ENCODE measurements at places on chromosomes 3 and 15.

- no peak for DNase-seq
- H3K27me3 ChIP-seq: no peaks in the 10 kb centered on the region
- no peak overlapping the region for H3K27ac ChIP-seq
- H3K4me3 ChIP-seq: no peak overlapping the region
- peaks cover 10% of the 10 kb centered on the region for H3K36me3 ChIP-seq
- no peaks in the 10 kb centered on the region for H3K4me1 ChIP-seq
These were observed 13.1 kb upstream of the ANP32A start for GRCh38 chr15:68833700-68834331.

DNA sequence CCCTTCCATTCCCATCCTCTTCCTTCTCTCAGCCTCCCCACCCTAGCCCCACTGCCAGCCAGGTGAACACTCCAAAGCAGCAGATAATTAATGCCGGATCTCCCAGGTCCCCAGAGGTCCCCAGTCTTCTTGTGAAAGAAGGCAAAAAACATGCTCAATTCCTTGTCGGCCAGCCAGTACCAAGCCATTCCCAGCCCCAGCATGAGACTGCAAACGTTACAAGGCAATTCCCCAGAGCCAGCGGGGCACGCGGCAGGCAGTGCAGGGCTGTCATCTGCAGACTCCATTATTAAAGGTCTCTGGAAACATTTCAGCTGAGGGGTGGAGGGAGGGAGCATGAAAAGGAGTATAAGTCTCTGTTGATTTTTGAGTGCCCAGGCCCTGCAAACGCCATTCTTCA is 117.8 kb downstream of the XXYLT1 start:
- H3K27me3 ChIP-seq: peaks cover 7% of the 10 kb centered on the region
- H3K4me3 ChIP-seq: peak overlapping the region; percentile 75
- H3K36me3 ChIP-seq: no peaks in the 10 kb centered on the region
- DNase-seq: peak; percentile 77

- H3K4me3 ChIP-seq: no peak overlapping the region
- H3K4me1 ChIP-seq: peaks cover 14% of the 10 kb centered on the region
- no peaks in the 10 kb centered on the region for H3K36me3 ChIP-seq
- DNase-seq: no peak
- no peak overlapping the region for H3K27ac ChIP-seq
These were observed 99.9 kb downstream of the TLE3 start for GRCh38 chr15:69997813-69998212.

- no peak overlapping the region for H3K27ac ChIP-seq
- no peak overlapping the region for H3K4me3 ChIP-seq
- no peaks in the 10 kb centered on the region for H3K27me3 ChIP-seq
- H3K36me3 ChIP-seq: no peaks in the 10 kb centered on the region
These were observed 998.1 kb downstream of the SI start for GRCh38 chr3:164080208-164080607.

DNA sequence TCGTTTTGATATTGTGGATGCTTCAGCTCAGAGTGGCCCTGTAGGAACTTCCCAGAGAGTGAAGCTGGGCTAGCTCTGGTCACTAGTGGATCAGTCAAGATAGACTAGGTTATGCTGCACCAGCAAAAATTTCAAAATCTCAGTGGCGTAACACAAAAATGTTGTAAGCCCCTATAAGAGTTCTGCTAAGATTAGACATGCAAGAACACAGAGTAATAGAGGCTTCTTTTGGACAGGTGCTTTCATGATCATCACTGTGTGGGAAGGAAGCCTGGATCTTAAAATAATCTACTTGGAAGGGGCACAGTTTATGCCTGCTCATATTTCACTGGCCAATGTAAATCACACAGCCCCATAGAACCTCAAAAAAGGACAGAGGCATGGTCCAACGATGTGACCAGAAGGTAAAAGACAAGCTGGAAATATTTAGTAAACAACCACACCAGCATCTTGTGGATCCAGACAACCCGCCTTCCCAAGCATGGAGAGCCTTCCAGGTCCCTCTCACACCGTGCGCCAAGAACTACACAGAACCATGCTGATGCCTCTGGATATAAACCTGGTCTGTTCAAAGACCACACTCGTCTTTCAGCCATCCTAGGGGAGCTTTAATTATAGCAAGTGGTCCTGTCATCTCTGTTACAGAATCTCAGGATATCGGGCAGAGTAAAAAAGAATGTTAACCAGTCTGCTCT is 554.3 kb downstream of the EPHB1 start:
- no peak for DNase-seq
- peaks cover 9% of the 10 kb centered on the region for H3K36me3 ChIP-seq
- peaks cover 1% of the 10 kb centered on the region for H3K27me3 ChIP-seq
- H3K4me1 ChIP-seq: peaks cover 4% of the 10 kb centered on the region
- H3K27ac ChIP-seq: no peak overlapping the region

DNA sequence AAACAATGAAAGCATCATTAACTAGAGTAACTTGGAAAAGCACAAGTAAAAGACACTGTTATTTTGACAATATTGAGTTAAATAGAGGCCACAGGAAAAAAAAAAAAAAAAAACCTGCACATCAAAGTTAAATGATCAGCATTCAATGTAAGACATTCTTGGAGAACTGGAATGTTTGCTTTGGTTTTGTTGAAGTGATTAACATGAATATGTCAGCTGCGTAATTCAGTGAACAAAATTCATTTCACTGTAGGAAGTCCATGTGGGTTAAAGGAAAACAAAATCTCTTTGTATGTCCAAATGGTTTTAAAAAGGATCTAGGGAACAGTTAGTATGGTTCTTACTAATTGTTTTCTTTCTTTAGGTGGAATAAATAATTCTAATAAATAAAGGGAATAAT is 252.8 kb upstream of the CNTN6 start:
- no peaks in the 10 kb centered on the region for H3K4me1 ChIP-seq
- no peak overlapping the region for H3K4me3 ChIP-seq
- no peaks in the 10 kb centered on the region for H3K27me3 ChIP-seq
- no peak overlapping the region for H3K27ac ChIP-seq
- DNase-seq: no peak
- no peaks in the 10 kb centered on the region for H3K36me3 ChIP-seq

DNA sequence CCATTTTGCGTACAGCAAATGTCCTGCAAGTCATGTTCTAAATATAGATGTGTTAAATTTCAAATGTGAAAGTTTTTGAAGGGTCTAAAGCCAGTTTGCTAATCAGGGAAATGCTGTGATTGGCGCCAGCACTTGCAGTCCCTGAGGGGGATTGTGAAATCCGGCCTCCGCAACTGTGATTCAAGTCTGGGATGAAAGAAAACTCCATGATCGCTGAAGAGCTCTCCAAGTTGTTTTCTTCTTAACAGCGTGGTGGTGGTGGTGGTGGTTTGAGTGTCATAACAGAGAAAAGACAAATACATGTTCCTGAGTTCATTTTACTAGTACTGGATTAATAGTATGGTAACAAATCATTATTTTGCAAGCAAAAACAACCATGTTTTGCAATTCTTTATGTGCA is 51.8 kb downstream of the MITF start:
- no peak overlapping the region for H3K4me3 ChIP-seq
- peak; percentile 24 for DNase-seq
- no peak overlapping the region for H3K27ac ChIP-seq
- H3K4me1 ChIP-seq: no peaks in the 10 kb centered on the region
- no peaks in the 10 kb centered on the region for H3K36me3 ChIP-seq

- peaks cover 5% of the 10 kb centered on the region for H3K4me1 ChIP-seq
- H3K27me3 ChIP-seq: no peaks in the 10 kb centered on the region
- no peaks in the 10 kb centered on the region for H3K36me3 ChIP-seq
- no peak for DNase-seq
These were observed 5.5 kb downstream of the IFT80 start for GRCh38 chr3:160393346-160394008.

- H3K27me3 ChIP-seq: no peaks in the 10 kb centered on the region
- no peaks in the 10 kb centered on the region for H3K36me3 ChIP-seq
- no peak overlapping the region for H3K27ac ChIP-seq
- DNase-seq: no peak
- no peak overlapping the region for H3K4me3 ChIP-seq
These were observed 70.6 kb upstream of the CTSH start for GRCh38 chr15:79015416-79015815.

DNA sequence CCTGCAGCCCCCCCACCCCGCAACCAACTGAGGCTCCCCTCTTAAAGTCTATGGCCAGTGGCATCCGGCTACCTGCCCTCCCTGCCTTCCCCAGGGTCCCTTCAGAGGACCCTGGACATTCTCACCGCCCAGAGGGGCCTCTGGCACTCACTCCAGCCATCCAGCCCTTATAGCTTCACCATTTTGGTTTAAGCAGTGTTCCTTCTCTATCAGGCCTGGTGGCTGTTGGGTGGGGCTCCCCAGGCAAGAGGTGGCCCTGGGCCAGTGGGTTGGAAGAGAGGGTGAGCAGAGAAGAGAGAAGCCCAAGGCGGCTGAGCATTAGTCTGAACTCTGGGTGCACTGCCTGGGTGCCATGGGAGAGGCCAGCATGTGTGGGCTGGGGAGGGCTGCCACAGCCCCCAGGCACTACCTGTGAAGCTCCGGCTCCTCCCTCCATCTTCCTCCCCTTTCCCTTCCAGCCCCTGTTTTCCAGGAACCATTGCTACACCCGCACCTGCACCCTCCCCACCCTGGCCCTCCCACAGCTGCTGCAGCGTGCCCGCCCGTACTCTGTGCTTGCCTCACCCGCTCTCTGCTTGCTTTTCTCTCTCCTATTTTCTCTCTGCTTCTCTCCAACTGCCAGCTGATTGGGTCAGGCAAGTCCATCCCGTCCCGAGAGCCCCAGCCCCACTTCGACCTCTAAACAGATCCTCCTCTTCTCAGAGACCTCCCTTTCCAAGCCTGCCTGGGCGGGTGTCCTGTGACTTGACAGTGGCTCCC is 168.2 kb downstream of the TBC1D2B start:
- H3K27me3 ChIP-seq: no peaks in the 10 kb centered on the region
- no peak overlapping the region for H3K4me3 ChIP-seq
- DNase-seq: no peak

- no peak overlapping the region for H3K27ac ChIP-seq
- no peak overlapping the region for H3K4me3 ChIP-seq
- no peak for DNase-seq
These were observed 5.2 kb downstream of the GRM2 start for GRCh38 chr3:51712038-51712420.

- DNase-seq: no peak
- H3K27ac ChIP-seq: no peak overlapping the region
- H3K4me1 ChIP-seq: no peaks in the 10 kb centered on the region
- H3K36me3 ChIP-seq: no peaks in the 10 kb centered on the region
- no peak overlapping the region for H3K4me3 ChIP-seq
These were observed 225.3 kb upstream of the EPHA3 start for GRCh38 chr3:88882121-88882520.

DNA sequence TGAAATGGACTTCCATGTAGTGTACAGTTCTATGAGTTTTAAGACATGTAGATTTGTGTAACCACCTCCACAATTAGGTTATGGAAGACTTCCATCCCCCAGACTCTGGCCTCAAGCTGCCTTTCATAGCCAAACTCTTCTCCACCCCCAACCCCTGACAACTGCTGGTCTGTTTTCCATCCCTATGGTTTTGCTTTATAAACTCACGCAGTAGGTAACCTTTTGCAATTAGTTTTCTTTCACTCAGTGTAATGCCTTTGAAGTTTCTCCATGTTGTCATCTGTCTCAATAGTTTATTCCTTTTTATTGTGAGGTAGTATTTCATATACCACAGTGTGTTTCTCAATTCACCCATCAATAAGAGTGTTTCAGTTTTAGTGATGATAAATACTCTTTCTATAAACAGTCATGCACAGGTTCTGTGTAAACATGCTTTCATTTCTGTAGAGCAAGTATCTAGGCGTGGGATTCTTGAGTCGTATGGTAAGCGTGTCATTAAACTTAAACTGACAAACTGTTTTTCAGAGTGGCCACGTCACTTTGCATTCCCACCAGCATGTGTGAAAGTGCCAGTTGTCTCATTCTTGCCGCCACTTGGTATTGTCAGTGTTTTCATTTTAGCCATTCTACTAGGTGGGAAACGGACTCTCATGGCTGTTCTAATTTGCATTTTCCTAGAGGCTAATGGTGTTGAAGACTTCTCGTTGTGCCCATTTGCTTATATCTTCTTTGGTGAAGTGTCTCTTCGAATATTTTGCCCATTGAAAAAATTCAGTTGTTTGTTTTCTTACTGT is 47.3 kb upstream of the ALDH1A3 start:
- H3K27ac ChIP-seq: peak overlapping the region; percentile 60
- peaks cover 29% of the 10 kb centered on the region for H3K4me1 ChIP-seq
- H3K27me3 ChIP-seq: no peaks in the 10 kb centered on the region
- H3K4me3 ChIP-seq: no peak overlapping the region
- DNase-seq: no peak

GRCh38 chr3:197936819-197937384 is 13.1 kb upstream of the RPL35A start:
- H3K27ac ChIP-seq: no peak overlapping the region
- no peak for DNase-seq

DNA sequence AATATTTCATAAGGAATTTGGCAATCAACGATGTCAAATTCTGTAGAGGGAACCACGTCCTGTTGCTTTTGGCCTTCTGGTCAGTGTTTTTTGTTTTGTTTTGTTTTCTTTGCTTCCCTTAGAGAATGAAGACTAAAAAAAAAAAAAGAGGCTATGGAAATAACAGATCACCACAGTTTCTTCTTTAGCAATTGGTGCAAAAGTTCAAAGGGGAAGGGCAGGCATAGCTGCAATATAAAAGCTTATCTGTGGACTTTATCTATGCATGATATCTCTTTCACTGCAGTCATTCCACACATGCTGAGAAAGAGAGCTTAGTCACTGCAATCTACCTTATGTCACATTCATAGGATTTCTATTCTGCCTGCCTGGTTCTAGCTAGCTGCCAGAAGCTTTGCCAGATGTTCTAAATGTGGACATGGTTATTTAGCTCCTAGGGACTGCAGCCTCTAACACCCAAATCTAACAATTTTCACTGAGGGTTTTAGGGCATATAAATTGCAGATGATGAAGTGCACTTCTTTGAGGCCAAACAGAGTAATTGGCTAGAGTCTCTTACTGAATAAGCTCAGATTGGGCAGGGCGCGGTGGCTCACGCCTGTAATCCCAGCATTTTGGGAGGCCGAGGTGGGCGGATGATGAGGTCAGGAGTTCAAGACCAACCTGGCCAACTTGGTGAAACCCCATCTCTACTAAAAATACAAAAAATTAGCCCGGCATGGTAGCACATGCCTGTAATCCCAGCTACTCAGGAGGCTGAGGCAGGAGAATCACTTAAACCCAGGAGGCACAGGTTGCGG is 637.2 kb downstream of the NTRK3 start:
- peak overlapping the region; percentile 3 for H3K27ac ChIP-seq
- H3K27me3 ChIP-seq: no peaks in the 10 kb centered on the region
- H3K4me3 ChIP-seq: no peak overlapping the region
- H3K36me3 ChIP-seq: no peaks in the 10 kb centered on the region
- H3K4me1 ChIP-seq: peaks cover 3% of the 10 kb centered on the region

- H3K4me1 ChIP-seq: no peaks in the 10 kb centered on the region
- no peaks in the 10 kb centered on the region for H3K36me3 ChIP-seq
- no peak overlapping the region for H3K4me3 ChIP-seq
- H3K27me3 ChIP-seq: no peaks in the 10 kb centered on the region
- DNase-seq: no peak
These were observed 200.5 kb downstream of the PTPRG start for GRCh38 chr3:61761694-61762430.

Data from glutamatergic neuron (in vitro differentiated cells).